Smooth muscle cell of the coronary artery (primary cell): ENCODE measurements at places on chromosomes 7 and 10. TPM values are rescaled to one million over a fixed set of nuclear protein-coding genes. Genes with fewer than 3 reads are reported as not detected.

SVIL gene
- total RNA-seq, result 81.4 and 103 TPM in 2 replicates

HECW1 gene
- total RNA-seq, result 2.2 TPM in 1 of 2 replicates, not detected in the other

IRF5 gene
- 0.15 TPM in 1 of 2 replicates, not detected in the other for total RNA-seq

FRMD4A gene
- total RNA-seq, result 20.0 and 84.2 TPM in 2 replicates

CDH23 gene
- total RNA-seq, result 0.08 and 5.4 TPM in 2 replicates

LIPA gene
- total RNA-seq, result 35.4 and 44.1 TPM in 2 replicates

SHLD2 gene
- total RNA-seq, result 8.2 and 24.3 TPM in 2 replicates

ZNF487 gene
- total RNA-seq, result 2.8 and 5.6 TPM in 2 replicates
